ENCODE measurements at places on chromosomes 3 and 15.

GRCh38 chr3:184825121-184825820 is 13.3 kb downstream of the VPS8 start:
- DNase-seq: no peak

DNA sequence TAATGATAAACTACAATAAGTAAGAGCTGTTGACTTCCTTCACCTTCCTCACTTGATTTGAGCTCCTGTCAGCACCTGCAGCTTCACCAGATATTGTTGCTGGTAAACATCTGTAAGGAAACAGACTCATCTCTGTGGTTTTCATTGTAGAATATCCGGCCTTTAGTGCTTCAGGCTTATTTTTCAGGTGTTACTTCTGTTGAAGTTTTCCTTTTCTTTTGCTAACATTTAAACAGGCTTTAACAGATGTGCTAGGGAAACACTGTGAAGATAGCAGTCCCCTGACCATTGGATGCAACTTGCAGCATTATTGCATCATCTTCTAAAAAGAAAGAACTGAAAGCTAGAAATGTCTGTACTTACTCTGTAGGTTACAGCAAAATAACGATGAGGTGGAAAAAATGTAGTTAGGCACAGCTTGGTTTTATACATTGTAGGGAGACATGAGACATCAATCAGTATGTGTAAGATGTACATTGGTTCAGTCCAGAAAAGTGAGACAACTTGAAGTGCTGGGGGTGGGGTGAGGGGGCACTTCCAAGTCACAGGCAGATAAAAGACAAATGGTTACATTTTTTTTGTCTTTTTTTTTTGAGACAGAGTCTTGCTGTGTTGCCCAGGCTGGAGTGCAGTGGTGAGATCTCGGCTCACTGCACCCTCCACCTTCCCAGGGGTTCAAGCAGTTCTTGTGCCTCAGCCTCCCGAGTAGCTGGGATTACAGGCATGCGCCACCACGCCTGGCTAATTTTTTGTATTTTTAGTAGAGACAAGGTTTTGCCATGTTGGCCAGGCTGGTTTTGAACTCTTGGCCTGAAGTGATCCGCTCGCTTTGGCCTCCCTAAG is 10.2 kb downstream of the EDEM1 start:
- DNase-seq: peak; percentile 5

GRCh38 chr3:45858809-45859543 is 17.1 kb upstream of the LZTFL1 start:
- DNase-seq: no peak

DNA sequence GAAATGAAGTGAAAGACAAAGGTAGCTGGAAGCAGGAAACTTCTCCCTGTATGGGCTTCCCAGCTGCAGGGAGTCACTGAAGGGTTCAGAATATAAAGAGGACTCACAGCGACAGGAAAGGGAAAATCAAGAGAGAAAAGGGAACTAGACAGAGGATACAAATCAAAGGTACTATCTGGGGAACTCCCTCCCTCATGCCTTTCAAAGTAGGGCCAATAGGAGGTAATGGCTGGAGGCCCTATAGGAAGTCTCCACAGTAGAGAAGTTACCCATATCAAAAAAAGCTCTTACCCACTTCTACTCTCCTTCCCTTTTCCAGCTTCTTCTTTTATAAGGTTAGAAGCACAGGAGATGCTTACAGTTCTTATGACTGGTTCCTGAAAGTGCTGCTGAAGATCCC is 43.5 kb downstream of the FMN1 start:
- DNase-seq: no peak

DNA sequence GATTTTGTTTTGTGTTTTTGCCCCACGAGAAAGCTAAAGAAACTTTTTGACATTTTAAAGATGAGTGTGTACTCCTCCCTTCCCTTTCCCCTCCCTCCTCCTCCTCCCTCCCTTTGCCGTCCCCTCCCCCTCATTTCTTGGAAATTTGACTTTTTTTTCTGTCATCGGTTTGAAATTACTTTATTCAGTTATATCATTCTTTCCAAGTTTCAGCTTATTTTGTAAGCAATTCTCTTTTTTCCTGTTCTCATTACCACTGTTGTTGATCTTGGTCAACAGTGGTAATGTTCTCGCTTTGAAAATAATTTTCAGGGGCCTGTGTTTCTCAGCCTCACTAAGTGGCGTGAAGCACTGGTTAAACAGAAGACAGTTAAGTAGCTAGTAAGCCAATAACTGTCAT is 178.4 kb downstream of the AKAP13 start:
- DNase-seq: no peak

- DNase-seq: no peak
These were observed 34.3 kb upstream of the PIK3CA start for GRCh38 chr3:179113903-179114302.
